NCI-H2081 treated with DMSO at 0.1 percent for 48 hours (cell line): ENCODE measurements at places on chromosomes 1 and 21.

DNA sequence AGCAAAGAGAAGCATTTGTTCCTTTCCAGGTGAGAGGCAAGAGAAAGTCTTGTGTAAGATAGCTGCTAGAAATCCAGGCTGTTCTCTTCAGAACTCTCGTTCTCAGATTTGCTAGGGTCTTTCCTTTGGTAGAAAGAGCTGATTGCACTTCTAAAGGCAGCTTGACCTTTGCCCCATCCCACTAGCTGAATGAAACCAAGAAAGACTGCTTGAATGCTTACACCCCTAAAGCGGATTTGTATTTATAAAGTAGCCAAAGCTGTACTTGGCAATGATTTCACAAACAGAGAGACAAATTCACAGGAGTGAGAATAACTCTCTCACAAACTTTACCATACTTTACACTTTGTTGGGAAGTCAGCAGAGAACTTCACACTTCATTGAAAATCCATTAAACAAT lies 424.1 kb downstream of the TTLL7 start:
- DNase-seq, result no peak

GRCh38 chr1:162069334-162070093 lies at the start of gene NOS1AP:
Gene NOS1AP (plus strand): TSS chr1:162069691. CDS start chr1:162070178, 487 bp downstream.
- peak; percentile 65 for DNase-seq

- DNase-seq, result no peak
These were observed 16.5 kb downstream of the CCDC30 start for GRCh38 chr1:42479621-42480020.

DNA sequence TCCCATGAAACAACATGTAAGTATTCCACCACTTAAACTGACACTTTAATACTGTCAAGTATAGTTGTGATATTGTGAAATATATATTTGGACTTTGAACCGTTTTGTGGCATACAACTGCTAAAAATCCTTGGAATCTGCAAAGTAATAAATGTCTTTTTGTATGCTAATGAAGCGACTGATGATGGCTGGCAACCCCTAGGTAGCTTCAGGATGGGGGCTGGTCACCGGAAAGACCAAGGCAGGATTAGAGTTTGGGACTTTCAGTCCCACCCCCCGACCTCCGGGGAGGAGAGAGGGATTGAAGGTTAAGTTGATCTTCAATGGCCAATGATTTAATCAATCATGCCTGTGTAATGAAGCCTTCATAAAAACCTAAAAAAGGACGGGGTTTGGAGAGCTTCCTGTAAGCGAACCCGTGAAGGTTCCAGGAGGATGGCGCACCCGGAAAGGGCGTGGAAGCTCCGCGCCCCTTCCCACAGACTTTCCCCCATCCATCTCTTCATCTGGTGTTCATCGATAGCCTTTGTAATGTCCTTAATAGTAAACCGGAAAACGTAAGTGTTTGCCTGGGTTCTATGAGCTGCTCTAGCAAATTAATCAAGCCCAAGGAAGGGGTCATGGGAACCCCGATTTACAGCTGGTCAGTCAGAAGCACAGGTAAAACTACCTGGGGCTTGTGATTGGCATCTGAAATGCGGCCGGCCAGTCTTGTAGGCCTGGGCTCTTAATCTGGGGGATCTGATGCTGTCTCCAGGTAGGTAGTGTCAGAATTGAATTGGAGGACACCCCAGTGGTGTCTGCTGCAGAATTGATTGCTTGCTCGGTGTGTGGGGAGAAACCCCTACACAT lies 1.8 kb upstream of the ZNF281 start:
- DNase-seq, result no peak

DNA sequence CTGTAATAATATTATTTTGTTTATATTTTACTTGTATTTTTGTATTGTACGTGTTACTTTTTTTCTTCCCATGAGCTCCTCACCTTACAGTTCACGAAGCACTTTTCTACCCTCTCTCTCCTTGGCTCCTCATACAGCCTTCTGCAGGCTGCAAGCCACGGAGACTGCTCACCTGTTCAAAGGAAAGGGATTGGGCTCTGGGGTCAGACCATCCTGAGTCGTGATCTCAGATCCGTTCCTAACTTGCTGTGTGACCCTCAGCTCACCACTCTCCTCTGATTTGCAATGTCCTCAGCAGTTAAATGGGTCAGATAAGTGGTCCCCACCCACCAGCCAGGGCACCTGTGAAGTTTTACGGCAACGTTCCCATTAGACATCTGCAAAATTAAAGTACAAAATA lies 54.1 kb downstream of the VWA5B1 start:
- no peak for DNase-seq

- DNase-seq, result no peak
These were observed 178.3 kb downstream of the CACNA1E start for GRCh38 chr1:181661569-181661968.

- no peak for DNase-seq
These were observed 37.6 kb upstream of the BTG3 start for GRCh38 chr21:17650292-17650691.

- DNase-seq, result no peak
These were observed 7.6 kb downstream of the CYP4X1 start for GRCh38 chr1:47031059-47031458.

DNA sequence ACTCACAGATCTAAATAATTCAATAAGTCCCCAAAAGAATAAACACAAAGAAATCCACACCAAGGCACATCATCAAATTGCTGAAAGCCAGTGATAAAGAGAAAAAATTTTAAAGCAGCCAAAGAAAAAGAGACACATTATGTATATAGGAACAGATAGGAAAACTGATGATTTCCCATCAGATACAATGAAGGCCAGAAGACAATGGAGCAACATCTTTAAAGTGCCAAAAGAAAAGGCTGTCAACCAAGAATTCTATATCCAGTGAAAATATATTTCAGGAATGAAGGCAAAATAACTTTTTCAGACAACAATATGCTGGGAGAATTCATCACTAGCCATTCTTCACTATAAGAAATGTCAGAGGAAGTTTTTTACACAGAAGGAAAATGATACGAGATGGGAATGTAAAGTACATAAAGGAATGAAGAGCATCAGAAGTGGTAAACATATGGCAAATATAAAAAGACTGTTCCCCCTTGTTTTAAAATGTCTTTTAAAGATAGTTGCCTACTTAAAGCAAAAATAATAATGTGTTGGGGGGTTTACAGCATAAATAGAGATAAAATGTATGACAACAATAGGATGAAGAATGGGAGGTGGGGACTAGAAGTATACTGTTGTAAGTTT lies 9.4 kb upstream of the MYOG start:
- DNase-seq, result no peak
